ENCODE measurements at places on chromosomes 2 and 18.
A peak's percentile ranks its signal among the peaks of the same experiment; 100 is the strongest.

DNA sequence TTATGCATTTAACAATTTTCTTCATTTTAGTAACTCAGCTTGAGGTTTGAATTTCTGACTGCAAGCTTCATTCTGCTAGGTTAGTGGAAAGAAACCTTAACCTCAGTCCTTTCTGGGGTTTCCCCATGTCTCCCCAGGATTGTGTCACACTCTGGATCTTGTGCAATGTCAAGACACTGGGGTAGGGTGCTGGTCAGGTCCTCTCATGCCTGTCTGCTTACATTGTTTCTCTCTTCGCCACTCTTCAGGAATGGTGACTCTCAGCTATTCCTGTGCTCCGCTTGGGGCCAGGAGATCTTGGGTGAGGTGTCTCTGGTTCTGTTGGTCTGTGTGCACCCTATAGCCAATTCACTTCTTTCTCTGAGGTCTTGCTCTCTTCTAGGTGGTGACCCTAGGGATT is 23.9 kb downstream of the CTLA4 start:
- H3K4me1 ChIP-seq = no peaks in the 10 kb centered on the region
- DNase-seq = no peak
- no peaks in the 10 kb centered on the region for H3K27me3 ChIP-seq
- H3K4me3 ChIP-seq = no peak overlapping the region

- H3K36me3 ChIP-seq = no peaks in the 10 kb centered on the region
- H3K27me3 ChIP-seq = no peaks in the 10 kb centered on the region
- no peaks in the 10 kb centered on the region for H3K4me1 ChIP-seq
- DNase-seq = no peak
- no peak overlapping the region for H3K4me3 ChIP-seq
Observed at GRCh38 chr2:128636802-128637147, 318.1 kb upstream of the HS6ST1 start.

DNA sequence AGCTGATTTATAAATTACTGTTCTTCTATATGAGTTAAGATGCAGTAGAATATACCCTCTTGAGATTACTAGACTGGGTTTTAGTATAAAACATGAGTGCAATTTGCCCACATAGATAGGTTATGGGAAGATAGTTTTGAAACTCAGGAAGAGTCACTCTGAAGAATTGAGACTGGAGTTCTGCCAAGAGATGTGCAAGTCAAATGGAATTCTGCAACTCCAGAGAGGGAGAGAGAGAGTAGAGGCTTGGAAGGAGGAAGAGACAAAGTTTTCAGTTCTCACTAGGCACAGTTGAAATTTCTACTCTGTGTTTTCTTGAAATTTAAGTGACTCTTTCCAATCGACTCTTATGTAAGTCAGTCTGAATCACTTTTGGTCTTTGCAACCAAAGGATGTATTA is 878.8 kb downstream of the TSN start:
- no peaks in the 10 kb centered on the region for H3K27me3 ChIP-seq
- H3K4me3 ChIP-seq = no peak overlapping the region
- no peaks in the 10 kb centered on the region for H3K36me3 ChIP-seq
- H3K27ac ChIP-seq = no peak overlapping the region
- H3K4me1 ChIP-seq = no peaks in the 10 kb centered on the region

DNA sequence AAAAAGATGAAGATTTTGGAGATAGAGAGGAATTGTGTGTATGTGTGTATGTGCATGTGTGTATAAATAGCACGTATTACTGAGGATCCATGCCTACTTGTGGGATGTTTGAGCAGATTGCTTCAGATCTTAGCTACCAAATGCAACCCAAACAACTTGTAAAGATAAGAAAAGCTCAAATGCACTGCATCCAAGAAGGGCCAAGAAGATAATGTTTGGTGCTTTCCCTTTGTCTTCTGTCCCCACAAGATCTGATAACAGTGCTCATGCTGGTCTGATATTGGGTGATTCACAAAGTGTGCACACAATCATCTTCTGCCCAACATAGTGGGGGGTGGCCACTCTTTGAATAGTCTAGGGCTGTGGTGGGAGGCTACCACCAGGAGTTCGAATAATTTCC is 284.8 kb upstream of the CYRIA start:
- no peaks in the 10 kb centered on the region for H3K36me3 ChIP-seq
- no peaks in the 10 kb centered on the region for H3K27me3 ChIP-seq
- H3K27ac ChIP-seq = no peak overlapping the region
- H3K4me3 ChIP-seq = no peak overlapping the region
- no peak for DNase-seq

- H3K27me3 ChIP-seq = no peaks in the 10 kb centered on the region
- no peaks in the 10 kb centered on the region for H3K36me3 ChIP-seq
- no peaks in the 10 kb centered on the region for H3K4me1 ChIP-seq
- H3K4me3 ChIP-seq = no peak overlapping the region
- no peak overlapping the region for H3K27ac ChIP-seq
Observed at GRCh38 chr2:126876631-126877030, 22.1 kb upstream of the TEX51 start.

DNA sequence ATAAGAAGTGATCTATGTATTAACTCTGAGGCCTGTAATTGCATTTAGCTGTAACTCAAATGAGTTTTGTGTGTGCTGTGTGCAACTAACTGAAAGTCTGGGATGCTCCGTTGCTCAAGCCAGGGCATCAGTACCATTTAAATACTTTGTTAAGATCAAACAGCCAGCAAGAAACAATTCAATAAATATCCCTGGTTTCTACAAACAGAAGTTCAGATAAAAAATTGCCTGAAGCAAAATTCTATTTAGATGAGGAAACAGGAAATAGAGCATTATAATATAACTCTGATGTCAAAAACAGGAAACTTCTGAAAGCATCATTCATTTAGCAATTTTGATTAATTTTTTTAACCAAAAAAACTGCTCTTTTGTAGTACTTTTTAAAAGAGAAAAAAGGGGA is 18.9 kb upstream of the SLC38A11 start:
- no peak for DNase-seq
- H3K27ac ChIP-seq = no peak overlapping the region
- H3K4me3 ChIP-seq = no peak overlapping the region
- H3K4me1 ChIP-seq = no peaks in the 10 kb centered on the region

- peaks cover 17% of the 10 kb centered on the region for H3K4me1 ChIP-seq
- no peaks in the 10 kb centered on the region for H3K27me3 ChIP-seq
- H3K4me3 ChIP-seq = no peak overlapping the region
- H3K36me3 ChIP-seq = no peaks in the 10 kb centered on the region
Observed at GRCh38 chr2:240138254-240138984, 2.0 kb downstream of the OTOS start.

DNA sequence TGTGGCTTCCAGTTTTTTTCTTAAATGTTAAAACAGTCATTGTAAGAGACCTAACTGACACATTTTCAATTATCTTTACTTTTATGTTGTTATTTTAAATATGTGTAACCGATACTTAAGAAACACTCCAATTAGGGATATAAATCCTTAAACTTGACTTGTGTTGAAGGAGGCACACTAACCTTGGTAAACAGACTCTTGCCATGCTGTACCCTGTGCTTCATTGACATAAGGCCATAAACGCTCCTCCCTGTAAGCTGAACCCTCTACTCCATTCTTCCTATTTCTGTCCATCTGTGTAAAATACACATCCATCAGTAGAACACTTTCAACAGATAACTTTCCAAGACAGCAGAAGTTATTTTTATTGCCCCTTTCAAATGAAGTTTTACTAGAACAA is 780.5 kb upstream of the FAM98A start:
- no peak overlapping the region for H3K4me3 ChIP-seq
- H3K36me3 ChIP-seq = no peaks in the 10 kb centered on the region
- no peak for DNase-seq

- no peaks in the 10 kb centered on the region for H3K27me3 ChIP-seq
- no peak overlapping the region for H3K27ac ChIP-seq
- DNase-seq = no peak
- no peaks in the 10 kb centered on the region for H3K36me3 ChIP-seq
Observed at GRCh38 chr2:205673312-205673711, 9.0 kb upstream of the NRP2 start.

DNA sequence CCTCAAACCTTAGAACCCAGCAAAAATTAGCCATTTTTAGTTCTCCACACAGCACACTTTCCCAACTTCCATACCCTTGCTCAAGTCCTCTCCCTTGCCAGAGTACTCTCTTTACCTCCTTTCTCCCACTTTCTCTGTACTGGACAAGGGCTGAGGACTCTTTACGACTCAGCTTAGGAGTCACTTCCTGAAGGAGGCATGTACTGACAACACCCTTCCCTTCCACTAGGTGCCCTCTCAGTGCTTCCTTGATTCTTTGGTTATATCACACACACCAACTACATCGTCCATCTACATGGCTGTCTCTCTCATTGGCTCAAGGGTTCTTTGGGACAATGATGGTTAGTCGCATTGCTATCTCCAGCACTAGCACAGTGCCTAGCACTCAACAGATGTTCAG is 5.2 kb upstream of the C18orf63 start:
- H3K4me1 ChIP-seq = no peaks in the 10 kb centered on the region
- DNase-seq = peak; percentile 15
- no peak overlapping the region for H3K4me3 ChIP-seq
- H3K36me3 ChIP-seq = no peaks in the 10 kb centered on the region

DNA sequence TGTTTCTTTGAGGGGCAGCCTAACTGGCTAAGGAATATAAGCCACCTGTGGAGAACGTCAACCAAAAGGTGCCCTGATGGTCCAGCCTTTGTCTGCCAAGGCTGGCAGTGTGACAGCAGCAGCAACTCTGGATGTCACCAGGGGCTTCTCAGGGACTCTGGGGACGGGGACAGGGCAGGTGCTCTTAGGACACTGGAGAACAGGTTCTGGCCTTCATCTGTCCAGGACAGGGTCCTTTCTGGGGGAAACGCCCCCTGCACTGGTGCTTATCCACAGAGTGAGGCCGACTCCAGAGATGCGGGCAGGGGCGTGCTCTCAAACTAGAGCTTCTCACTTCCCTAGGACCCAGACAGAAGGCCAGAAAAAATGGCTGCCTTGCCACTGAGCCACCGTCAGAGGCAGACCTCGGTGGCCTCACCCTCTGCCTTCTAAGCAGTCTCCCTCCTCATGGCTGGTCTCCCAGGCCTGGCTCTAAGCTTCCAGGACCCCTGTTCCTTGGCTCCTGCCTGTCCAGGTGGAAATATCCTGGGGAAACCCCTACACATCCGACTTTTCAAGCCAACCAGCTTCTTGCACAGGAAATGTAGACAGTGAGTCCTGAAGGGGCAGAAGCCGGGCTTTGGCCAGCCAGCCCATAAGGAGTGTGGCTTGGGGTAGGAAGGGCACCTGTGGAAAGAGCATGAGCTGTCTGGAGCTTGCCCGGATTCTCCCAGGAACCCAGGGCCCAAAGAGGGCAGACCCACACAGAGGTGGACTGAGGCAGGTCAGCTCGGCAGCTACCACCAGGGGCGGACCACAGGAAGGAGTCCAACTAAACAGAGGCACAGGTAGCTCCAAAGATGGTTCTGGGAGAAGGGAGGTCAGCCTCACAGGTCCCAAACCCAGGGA is 11.3 kb upstream of the SFXN5 start:
- no peak overlapping the region for H3K4me3 ChIP-seq
- H3K4me1 ChIP-seq = no peaks in the 10 kb centered on the region
- no peak overlapping the region for H3K27ac ChIP-seq

GRCh38 chr2:207394812-207395534 is 134.8 kb upstream of the CREB1 start:
- DNase-seq = peak; percentile 36
- no peak overlapping the region for H3K4me3 ChIP-seq
- H3K27ac ChIP-seq = no peak overlapping the region
- H3K36me3 ChIP-seq = no peaks in the 10 kb centered on the region
- H3K4me1 ChIP-seq = no peaks in the 10 kb centered on the region

GRCh38 chr2:173086518-173087213 is 11.0 kb downstream of the MAP3K20 start:
- no peak for DNase-seq
- no peaks in the 10 kb centered on the region for H3K36me3 ChIP-seq
- H3K4me3 ChIP-seq = no peak overlapping the region
- no peaks in the 10 kb centered on the region for H3K4me1 ChIP-seq

DNA sequence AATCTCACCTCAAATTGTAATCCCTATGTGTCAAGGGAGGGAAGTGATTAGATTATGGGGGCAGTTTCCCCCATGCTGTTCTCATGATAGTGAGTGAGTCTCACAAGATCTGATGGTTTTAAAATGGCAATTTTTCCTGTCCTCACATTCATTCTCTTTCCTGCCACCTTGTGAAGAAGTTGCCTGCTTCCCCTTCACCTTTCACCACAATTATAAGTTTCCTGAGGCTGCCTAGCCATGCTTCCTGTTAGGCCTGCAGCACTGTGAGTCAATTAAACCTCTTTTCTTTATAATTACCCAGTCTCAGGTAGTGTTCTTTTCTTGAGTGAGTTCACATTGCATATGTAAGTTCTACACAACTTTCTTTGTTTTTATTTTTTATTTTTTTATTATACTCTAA is 271.5 kb downstream of the EXOC6B start:
- H3K4me3 ChIP-seq = no peak overlapping the region
- H3K27ac ChIP-seq = no peak overlapping the region
- H3K36me3 ChIP-seq = no peaks in the 10 kb centered on the region
- DNase-seq = no peak

DNA sequence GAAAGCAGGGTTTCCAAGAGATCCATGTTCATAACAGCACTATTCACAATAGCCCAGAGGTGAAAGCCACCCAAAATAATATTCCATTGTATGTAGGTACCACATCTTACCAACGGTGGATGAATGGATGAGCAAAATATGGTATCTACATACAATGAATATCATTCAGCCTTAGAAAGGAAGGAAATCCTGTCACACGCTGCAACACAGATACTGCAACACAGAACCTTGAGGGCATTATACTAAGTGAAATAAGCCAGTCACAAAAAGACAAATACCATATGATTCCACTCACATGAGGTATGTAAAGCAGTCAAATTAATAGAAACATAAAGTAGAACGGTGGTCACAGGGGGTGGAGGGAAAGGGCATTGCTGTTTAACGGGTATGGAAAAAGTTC is 155.7 kb downstream of the DTNB start:
- H3K4me1 ChIP-seq = peaks cover 5% of the 10 kb centered on the region
- no peak overlapping the region for H3K27ac ChIP-seq
- no peaks in the 10 kb centered on the region for H3K36me3 ChIP-seq
- H3K4me3 ChIP-seq = no peak overlapping the region
- no peak for DNase-seq

- no peaks in the 10 kb centered on the region for H3K27me3 ChIP-seq
- H3K4me3 ChIP-seq = no peak overlapping the region
- H3K27ac ChIP-seq = no peak overlapping the region
- no peak for DNase-seq
Observed at GRCh38 chr2:200618054-200618419, 32.2 kb downstream of the AOX1 start.
